ENCODE measurements at places on chromosomes 16 and 17. TPM values are rescaled to one million over a fixed set of nuclear protein-coding genes. Genes with fewer than 3 reads are reported as not detected.

DNA sequence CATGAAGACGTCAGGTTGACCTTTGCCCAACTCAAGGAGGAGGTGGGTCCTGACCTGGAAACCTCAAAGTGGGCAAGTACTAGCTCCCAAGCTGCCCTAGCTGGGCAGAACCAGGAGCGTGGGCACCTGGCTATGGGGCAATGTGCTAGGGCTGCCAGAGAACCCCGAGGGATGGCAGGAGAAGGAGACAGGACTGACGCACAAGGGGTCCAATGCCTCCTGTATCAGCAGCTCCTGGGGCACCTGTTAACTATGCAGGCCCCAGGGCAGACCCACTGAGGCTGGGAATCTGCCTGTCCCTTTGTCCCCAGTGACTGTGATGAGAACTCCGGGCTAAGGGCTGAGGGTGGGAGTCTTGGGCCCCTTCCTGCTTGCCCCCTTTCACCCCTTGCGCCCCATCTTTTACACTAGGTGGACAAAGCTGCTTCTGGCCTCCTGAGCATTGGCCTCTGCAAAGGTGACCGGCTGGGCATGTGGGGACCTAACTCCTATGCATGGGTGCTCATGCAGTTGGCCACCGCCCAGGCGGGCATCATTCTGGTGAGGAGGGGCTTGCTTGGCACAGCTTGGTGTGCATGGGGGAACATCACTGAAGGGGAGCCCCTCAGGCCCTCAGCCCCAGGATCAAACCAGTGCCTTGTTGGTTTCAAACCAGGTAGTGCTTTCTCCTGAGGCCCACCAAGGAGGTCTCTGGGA, 7.7 kb downstream of the CHAD start:
- no peaks in the 10 kb centered on the region for H3K36me3 ChIP-seq
- no peak overlapping the region for H3K4me3 ChIP-seq
- H3K4me1 ChIP-seq: no peaks in the 10 kb centered on the region
- no peak overlapping the region for H3K27ac ChIP-seq
- H3K27me3 ChIP-seq: no peaks in the 10 kb centered on the region
- no peak for DNase-seq

- H3K4me1 ChIP-seq: no peaks in the 10 kb centered on the region
- no peaks in the 10 kb centered on the region for H3K27me3 ChIP-seq
- H3K27ac ChIP-seq: no peak overlapping the region
These were observed 142.1 kb downstream of the SLC39A11 start for GRCh38 chr17:72950242-72950931.

- no peaks in the 10 kb centered on the region for H3K36me3 ChIP-seq
- no peaks in the 10 kb centered on the region for H3K4me1 ChIP-seq
- H3K27me3 ChIP-seq: no peaks in the 10 kb centered on the region
- DNase-seq: no peak
- no peak overlapping the region for H3K4me3 ChIP-seq
- no peak overlapping the region for H3K27ac ChIP-seq
These were observed 29.8 kb upstream of the GNG13 start for GRCh38 chr16:830107-830870.

The CCDC200 gene
- total RNA-seq: not detected

GRCh38 chr16:81875461-81875860, 96.4 kb downstream of the PLCG2 start:
- no peaks in the 10 kb centered on the region for H3K27me3 ChIP-seq
- no peak for DNase-seq
- H3K4me3 ChIP-seq: no peak overlapping the region
- no peaks in the 10 kb centered on the region for H3K36me3 ChIP-seq
- no peaks in the 10 kb centered on the region for H3K4me1 ChIP-seq

GRCh38 chr17:55368706-55369105, 52.9 kb downstream of the MMD start:
- no peak for DNase-seq
- no peaks in the 10 kb centered on the region for H3K27me3 ChIP-seq

DNA sequence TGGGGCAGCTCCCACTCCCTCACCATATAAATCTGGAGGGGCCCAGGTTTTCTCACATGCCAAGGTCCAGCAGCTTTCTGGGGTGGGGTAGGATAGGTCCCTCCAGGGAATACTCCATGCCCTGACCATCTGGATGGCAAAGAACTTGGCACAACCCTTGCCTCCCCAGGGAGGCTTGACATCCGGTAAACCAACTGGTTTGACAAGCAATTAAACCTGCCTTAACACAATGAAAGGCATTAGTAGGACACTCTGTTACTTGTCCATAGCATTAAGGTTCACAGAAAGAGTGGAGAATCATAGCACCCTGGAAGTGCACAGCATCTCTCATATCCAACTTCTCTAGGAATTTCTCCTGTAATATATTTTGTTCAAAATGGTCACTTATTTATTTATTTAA, 63.9 kb upstream of the MAF start:
- no peak overlapping the region for H3K4me3 ChIP-seq
- H3K27me3 ChIP-seq: no peaks in the 10 kb centered on the region
- DNase-seq: peak; percentile 31
- no peak overlapping the region for H3K27ac ChIP-seq
- H3K36me3 ChIP-seq: no peaks in the 10 kb centered on the region
- H3K4me1 ChIP-seq: no peaks in the 10 kb centered on the region

DNA sequence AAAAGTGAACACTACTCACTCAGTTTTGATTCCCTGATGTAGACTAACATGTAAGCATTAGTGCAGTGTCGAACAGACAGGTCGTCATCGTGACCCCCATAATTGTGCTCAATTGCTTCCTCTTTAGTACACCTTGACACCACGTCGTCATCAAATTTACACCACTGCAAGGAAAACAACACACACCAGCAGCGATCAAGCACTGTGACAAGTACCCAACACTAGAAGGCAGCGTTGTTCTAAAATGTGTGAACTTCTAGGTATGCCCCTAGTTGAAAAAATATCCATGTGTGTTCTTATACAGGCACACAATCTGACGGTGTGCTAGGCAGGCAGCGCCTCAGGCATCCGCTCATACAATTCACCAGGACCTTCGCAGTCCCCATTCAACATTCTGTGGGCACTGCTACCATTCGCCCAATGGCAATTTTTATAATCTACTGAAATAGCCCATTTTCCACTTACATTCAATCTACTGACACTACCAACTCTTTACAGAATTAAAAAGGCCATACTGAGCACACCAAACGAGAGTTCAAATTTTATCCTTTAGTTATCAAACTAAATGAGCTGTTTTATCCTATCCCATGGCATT, 23.1 kb downstream of the LITAFD start:
- no peak for DNase-seq
- H3K4me1 ChIP-seq: no peaks in the 10 kb centered on the region
- H3K27ac ChIP-seq: no peak overlapping the region
- no peaks in the 10 kb centered on the region for H3K27me3 ChIP-seq

The TRIM16 gene
- total RNA-seq: 72.2 TPM

- no peaks in the 10 kb centered on the region for H3K4me1 ChIP-seq
- DNase-seq: no peak
- H3K36me3 ChIP-seq: no peaks in the 10 kb centered on the region
- H3K4me3 ChIP-seq: no peak overlapping the region
- H3K27ac ChIP-seq: no peak overlapping the region
These were observed 2.8 kb downstream of the BFAR start for GRCh38 chr16:14635395-14636165.

- H3K27me3 ChIP-seq: no peaks in the 10 kb centered on the region
- no peak overlapping the region for H3K4me3 ChIP-seq
- H3K27ac ChIP-seq: no peak overlapping the region
- DNase-seq: no peak
- H3K36me3 ChIP-seq: no peaks in the 10 kb centered on the region
- no peaks in the 10 kb centered on the region for H3K4me1 ChIP-seq
These were observed 298.3 kb upstream of the XYLT1 start for GRCh38 chr16:17769065-17769464.

- H3K27me3 ChIP-seq: no peaks in the 10 kb centered on the region
- H3K27ac ChIP-seq: no peak overlapping the region
- H3K4me3 ChIP-seq: no peak overlapping the region
- no peak for DNase-seq
- H3K36me3 ChIP-seq: no peaks in the 10 kb centered on the region
These were observed 52.1 kb downstream of the FOXL1 start for GRCh38 chr16:86630471-86630870.

DNA sequence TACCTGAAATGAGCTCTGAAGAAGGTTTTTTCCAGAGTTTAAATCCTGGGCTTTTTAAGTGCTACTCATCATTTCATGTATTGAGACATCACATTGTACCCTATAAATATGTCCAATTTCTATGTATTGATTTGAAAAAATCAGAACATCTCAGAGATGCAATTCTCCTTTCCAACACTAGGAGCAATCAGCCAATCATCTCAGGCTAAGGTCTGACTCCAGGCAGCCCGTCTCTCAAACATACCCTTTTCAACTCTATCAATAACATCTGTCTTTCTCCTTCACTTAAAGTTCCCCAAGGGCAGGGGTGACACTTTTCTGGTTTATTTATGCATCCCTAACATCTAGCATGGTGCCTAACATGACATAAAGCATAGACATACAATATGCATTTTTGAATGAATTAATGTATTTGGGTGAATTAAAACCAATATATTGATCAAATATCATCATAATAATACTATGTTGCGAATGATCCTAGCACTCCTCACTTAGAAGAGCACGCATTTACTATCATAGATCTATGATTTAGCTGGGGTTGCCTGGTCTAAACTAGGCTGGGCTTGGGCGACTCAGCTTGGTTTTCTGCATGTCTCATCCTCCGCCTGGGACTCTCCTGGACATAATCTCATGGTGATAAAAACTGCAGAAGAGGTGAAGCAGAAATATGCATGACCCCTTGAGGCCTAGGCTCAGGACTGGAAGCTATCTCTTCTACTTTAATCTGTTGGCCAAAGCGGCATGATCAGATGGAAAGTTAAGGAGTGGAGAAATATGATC, 5.2 kb upstream of the CDH11 start:
- no peak overlapping the region for H3K27ac ChIP-seq
- H3K4me1 ChIP-seq: peaks cover 2% of the 10 kb centered on the region
- H3K4me3 ChIP-seq: no peak overlapping the region

DNA sequence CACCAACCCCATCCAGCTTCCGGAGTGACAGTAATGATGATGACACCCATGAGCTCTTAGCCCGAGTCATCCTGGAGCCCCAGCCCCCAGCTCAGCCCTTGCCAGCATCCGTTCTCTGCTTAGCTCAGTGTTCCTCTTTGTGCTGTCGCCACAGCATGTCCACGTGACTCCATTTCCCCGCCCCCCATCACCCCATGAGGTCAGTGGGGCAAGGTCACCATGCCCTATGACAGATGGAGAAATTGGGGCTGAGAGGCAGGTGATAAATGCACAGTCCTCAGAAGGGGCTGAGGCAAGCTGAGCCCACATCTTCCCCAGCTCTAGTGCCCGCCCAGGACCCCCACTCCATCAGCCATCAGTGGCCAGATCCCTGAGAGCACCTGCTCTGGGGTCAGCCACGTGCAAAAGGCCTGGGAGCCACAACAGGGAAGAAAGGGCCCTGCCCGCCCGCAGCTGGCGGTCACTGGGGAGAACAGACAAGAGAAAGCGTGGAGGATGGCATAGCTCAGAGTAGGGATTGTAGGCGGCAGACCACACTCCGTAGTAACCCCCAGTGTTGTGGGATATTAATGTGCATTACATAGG, 17.1 kb downstream of the ITGB4 start:
- H3K36me3 ChIP-seq: no peaks in the 10 kb centered on the region
- H3K27ac ChIP-seq: no peak overlapping the region
- H3K27me3 ChIP-seq: no peaks in the 10 kb centered on the region
- no peak for DNase-seq
- no peak overlapping the region for H3K4me3 ChIP-seq
- no peaks in the 10 kb centered on the region for H3K4me1 ChIP-seq

DNA sequence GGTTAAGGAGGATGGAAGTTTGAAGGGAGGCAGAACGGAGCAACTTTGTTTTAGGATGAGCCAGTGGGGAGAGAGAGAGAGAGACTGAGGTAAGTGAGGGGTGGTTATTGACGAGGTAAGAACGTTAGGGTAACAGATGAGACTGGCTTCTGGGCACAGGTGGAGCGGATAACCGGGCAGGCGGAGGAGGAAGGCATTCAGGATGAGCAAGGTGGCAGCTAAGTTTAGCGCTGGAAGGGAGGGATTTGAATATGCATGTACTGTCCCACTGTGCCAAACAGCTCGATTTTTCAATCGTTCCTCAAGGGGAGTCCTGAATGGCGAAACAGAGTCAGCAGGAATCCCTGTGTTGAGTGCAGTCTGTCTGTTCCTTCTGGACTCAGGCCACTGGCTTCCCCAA, 35.8 kb downstream of the CACNG3 start:
- no peak overlapping the region for H3K27ac ChIP-seq
- H3K36me3 ChIP-seq: no peaks in the 10 kb centered on the region
- DNase-seq: no peak
- no peaks in the 10 kb centered on the region for H3K4me1 ChIP-seq
- H3K27me3 ChIP-seq: no peaks in the 10 kb centered on the region

The SCGB1C2 gene
- total RNA-seq: not detected

- H3K27ac ChIP-seq: no peak overlapping the region
- H3K36me3 ChIP-seq: no peaks in the 10 kb centered on the region
- H3K4me3 ChIP-seq: no peak overlapping the region
- H3K4me1 ChIP-seq: no peaks in the 10 kb centered on the region
- no peaks in the 10 kb centered on the region for H3K27me3 ChIP-seq
These were observed 190.9 kb downstream of the WWOX start for GRCh38 chr16:78290395-78290794.

DNA sequence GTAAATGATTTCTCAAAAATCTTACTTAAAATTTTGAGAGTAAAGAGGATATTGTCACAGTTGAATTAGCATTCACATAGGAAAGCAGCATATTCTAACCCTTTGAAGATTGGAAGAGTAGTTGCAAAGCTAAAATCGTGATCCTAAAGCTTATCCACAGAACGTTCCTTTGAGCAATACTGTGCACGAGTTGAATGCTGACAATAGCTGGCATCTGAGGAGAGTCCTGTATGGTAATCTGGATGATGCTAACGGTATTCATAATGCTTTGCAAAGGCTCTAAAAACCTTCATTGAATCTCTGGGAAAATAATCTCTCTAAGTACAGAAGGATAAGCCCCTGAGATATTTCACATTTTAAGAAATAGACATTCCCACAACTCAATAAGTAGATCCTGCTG, 354.6 kb downstream of the CDH8 start:
- H3K36me3 ChIP-seq: no peaks in the 10 kb centered on the region
- no peaks in the 10 kb centered on the region for H3K4me1 ChIP-seq
- H3K27ac ChIP-seq: no peak overlapping the region
- DNase-seq: no peak
- H3K4me3 ChIP-seq: no peak overlapping the region

Measured in prostate gland (tissue), 2 donors.